ENCODE measurements at places on chromosomes 16 and 17.

- DNase-seq = no peak
Observed at GRCh38 chr17:20256144-20256543, 211.2 kb downstream of the LGALS9B start.

GRCh38 chr17:55283256-55283965 lies 18.7 kb downstream of the HLF start:
- DNase-seq = no peak

- no peak for DNase-seq
Observed at GRCh38 chr17:45347444-45347843, 30.6 kb upstream of the MAP3K14 start.

GRCh38 chr17:1588821-1589585 lies 26.4 kb upstream of the PITPNA start:
- DNase-seq = no peak

DNA sequence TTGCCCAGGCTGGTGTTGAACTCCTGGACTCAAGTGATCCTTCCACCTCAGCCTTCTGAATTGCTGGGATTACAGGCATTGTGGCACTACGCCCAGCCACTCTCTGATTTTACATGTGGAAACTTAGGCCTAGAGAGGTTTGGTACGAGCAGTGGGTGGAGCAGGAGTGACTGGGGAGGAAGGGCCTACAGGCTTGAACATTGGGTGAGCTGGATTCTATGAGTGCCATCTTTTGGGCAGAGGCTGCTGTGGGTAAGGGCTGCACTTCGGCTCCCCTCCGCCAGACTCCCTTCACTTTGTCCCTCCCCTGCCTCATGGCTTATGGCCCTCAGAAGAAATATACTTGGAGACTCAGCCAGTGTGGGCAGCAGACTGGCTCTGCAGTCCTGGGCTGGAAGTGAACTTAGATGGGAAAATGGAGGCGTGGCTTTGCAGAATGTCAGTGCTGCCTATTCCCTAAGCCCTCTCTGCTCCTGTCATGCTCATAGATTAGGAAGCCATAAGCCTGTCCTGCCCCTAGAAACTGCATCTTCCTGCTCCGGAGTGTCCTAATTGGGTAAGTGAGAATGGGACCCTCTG lies 9.5 kb upstream of the MRC2 start:
- DNase-seq = no peak

DNA sequence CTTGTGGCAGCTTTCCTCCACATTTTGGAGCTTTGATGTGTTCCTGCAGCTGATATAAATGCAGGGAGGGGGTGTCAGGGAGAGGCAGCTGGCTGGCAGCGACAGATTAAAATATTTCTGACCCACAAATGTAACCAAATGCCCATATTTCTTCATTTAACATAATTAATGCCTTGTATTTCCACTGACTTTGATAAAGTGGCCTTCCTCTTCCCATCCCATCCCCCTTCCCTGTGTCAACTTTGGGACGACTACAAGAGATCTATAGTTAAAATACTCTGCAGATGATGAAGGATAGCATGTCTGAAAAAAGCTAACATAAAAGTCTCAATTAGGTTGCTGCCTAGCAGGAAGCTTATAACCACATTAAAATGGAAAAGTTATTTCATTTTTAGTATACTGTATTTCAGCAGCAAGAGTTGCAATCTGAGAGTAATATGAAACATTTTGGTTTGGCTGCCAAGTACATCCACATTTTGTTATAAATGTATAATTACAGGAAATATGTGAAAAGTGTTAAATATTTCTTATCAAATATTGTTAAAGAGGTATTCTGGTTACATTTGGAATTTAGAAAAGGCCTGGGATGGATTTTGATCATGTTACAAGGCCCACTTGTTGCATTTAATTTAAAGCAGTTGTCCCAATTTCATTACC lies 238.7 kb upstream of the TBX2 start:
- DNase-seq = no peak

DNA sequence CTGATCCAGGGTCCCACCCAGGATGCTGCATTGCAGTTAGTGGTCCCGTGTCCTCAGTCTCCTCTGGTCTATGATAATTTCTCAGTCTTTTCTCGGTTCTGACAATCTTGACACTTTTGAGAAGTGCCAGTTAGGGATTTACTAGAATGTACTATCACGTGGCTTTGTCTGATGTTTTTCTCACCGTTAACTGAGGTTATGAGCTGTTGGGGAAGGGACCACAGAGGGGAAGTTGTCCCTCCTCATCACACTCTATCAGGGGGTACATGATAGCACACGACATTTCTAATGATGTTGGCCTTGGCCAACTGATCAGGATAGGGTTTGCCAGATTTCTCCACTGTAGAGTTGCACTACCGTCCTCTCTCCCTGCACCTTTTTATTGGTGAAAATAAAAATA lies 250.9 kb upstream of the SDK2 start:
- DNase-seq = no peak

GRCh38 chr16:67311607-67312488 lies 14.7 kb downstream of the KCTD19 start:
- peak; percentile 38 for DNase-seq

GRCh38 chr17:46726206-46726605 lies 92.3 kb downstream of the WNT3 start:
- DNase-seq = no peak

DNA sequence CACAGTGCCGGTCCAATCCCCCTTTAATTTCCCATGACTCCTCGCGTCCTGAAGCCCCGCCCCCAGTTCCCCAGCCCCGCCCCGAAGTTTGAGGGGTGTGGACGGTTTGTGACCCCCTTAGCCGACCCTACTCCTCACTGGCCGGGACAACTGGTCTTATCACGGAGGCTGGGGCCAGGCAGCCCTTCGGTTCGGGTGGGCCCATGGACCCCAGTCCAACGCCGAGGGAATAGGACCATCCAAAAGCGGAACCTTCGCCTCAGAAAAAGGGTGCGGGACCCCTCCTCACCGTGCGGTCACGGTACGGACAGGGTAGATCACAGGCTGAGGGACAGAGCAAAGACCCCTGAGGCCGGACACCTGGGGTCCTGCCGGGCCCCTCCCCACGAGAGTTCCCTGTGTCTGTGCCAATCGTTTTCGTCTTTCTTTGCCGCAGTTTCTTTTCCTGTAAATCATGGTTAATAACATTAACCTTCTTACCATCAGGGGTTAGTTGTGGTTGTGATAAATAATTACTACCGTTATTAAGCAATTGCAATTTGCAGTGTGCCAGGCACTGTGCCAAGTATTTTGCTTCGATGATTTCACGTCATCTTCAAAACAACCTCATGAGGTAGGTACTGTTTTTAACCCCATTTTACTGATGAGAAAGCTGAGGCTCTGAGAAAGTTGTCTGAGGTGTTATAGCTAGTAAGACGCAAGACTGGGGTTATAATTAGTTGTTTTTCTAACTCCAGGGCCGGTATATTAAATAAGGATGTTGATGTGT lies 543 bp downstream of the TMUB2 start:
- DNase-seq = peak; percentile 27

DNA sequence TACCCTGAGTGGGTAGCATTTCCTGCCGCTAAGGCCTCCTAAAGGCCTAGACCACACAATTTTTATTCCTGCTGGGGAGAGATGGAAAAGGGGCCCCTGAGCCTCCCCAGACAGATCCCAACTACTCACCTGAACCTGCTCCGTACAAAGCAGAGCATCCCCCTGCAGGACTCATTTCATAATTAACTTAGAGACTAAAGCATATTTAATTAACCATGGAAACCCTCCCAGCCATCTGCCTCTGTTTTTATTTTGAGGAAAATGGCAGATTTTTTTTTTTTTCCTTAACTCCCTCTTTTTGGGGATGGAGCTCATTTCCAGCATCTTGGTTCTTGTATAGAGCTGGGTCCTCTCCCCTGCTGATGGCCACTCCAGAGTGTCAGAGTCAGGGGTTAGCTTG lies 96.5 kb upstream of the CRHR1 start:
- DNase-seq = no peak
